ENCODE measurements at places on chromosomes 16 and 17.

DNA sequence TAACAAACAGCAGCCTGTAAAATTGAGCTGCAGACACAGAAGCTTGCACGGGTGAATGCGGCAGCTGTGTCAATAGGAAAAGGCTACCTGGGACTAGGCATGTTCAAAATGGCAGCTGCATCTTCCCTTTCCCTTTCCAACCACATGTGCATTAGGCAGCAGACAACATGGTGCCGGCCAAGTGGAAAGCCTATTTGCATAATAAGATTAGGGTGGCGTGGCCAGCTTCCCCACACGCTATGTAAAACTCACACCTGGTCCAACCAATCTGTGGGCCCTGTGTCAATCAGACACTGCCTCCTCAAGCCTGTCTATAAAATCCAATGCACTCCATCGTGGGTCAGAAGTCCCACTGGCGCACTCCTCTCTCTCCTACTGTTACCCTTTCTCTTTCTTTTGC lies 61.0 kb upstream of the RBBP6 start:
- no peak for DNase-seq

DNA sequence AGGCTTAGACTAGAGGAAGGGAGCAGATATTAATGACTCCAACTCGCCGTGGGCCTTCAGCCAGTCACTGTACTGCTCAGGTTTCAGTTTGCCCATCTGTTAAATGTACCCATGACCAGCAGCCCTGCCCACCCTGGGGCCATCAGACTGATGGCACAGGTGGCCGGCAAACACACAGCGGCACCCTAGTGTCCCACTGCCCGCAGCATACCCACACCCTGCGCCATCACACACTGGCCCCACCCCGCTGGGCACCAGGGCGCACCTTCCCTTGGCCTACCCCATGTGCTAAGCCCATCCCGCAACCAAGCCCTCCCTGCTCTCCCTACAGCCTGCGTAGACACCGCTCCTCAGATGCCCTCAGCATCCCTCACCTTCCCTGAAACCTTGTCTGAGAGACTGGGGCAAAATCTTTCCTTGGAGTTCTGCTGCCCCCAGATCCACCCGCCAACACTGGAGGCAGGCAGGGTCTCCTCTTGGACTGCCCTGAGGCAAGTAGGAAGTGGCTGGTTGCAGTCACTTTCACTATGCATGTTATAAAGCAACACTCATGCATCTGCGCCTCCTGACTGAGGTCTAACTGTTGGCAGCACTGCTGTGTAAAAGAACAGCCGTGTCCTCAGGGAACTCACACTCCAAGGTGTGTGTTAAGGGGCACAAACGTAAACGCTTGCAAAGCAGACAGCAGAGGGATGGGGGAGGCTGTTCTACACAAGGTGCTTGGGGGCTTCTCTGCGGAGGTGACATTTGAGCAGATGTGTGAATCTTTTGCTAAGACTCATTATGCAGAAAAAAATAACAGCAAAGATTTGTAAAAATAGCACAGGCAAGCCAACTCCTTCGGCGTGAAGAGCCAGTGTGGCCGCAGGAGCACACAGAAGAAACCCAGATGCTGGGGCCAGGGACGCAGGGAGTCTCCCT lies 6.7 kb upstream of the BCAR1 start:
- no peak for DNase-seq

DNA sequence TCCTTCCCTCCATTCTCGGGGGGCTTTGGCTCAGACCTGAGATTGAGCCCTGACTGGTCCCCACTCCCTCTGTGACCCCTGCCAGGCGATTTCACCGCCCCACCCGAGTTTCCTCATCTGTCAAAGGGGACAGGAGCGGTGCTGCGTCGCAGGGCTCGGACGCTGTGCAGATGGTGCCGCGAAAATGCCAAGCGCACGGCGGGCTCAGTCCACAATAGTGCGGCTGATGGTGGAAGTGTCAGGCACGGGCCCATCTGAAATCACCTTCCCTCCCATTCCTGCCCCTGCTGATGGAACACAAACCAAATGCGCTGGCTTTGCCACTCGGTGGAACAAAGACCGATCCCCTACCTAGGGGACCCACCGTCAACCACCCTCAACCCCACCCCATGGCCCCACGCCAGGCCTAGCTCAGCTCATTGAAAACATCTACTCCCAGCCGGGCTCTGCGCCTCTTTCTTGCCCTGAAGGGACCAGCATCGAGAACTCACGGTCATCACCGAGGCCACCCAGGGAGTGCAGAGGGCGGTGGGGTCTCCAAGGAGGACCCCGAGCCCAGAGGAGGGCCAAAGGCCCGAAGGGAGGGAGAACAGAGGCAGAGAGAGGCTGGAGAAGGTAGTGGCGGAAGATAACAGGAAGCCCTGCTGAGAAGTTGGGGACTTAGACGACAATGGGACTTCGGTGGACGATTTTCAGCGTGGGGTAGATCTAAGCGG lies 1.4 kb downstream of the CARHSP1 start:
- DNase-seq, result no peak

DNA sequence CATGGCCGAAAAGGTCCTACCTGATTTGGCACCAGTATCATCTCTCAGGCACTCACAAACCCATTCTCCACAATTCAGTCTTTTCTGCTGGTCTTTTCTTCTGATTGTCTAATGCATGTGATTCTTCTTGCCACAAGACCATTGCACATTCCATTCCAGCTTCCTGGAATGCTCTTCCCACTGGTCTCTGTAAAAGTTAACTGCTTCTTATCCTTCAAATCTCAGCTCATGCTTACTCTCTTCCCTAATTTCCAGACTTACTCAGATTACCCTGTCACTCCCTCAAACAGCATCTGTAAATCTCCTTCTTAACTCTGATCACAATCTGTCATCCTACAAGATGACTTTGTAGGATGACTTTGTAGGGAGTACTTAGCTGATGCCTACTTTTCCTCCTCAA lies 320.2 kb downstream of the MAP2K6 start:
- no peak for DNase-seq

DNA sequence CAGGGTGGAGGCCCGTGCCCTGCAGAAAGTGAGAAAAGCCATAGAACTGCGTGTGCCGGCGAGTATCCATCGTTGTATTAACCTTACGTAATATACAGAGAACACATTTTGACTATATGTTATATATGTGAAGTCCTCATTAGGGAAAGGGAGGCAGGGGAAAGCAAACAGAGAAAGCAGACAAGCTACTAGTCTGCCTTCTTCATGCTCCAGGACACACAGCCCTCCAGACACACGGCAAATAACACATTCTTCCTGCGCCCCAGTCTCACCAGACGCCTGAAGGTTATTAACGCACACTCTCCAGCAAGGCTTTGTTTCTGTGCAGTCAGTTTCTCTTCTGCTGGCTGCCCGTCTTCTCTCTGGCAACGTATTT lies 28.8 kb downstream of the PRDM7 start:
- no peak for DNase-seq

DNA sequence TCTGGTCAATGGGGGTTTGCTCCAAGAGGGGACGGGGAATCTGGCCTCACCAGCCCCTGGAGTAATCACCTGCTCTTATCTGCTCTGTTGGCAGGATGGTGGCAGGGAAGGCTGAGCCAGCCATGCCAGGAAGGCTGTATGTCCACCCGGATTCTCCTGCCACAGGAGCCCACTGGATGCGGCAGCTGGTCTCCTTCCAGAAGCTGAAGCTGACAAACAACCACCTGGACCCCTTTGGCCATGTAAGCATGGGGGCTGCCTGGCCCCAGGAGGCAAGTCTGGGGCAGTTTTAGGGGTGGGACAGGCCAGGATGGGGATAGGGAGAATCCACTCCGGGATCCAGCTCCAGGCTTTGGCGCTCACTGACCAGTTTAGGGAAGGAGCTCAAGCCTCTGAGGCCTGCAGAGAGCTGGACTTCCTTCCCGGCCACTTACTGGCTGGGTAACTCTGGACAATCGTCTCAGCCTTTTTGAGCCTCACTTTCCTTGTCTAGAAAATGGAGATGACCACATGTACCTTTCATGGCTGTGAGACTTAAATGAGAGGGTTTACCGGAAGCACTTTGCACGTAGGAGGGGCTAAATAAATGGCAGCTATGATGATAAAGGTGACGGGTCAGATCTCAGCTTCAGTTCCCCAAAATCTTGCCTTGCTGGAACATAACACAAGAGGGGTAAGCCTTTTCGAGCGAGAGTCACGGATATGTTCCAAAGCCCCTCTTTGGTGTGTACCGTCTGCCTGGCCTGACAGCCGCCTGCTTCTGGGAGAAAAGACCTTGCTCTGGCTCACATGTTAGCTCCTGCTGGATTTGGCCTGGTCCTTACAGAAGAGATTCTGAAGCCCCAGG lies 15.4 kb downstream of the TBX4 start:
- DNase-seq, result no peak

- no peak for DNase-seq
These were observed 144.8 kb downstream of the GSG1L start for GRCh38 chr16:27918755-27919154.

DNA sequence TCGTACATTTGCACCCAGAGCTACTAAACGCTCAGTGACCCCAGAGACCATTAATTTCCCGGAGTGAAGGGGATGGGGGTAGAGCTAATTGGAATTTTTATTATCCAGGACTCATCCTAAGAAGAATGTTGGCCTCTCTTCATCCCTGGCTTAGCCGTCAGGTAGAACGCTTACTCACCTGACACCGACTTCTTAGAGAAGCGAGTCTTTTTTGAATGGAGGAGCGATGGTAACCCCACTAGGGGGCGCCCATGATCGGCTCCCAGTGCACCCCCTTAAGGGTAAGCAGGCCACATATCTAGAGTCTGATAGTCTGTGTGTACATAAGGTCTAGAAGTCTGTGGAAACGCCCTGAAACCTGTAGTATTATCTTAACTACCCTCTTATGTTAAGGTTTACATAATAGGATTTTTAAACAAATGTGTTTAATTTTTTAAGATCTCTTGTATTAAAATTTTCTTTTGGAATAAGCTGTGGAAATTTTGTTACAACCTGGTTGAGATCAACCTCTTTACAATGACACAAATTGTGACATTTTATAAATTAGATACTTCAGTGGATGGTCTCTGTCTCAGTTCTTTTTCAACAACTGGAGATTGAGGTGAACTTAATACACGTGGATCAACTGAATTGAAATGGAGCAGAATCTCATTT lies 229.8 kb downstream of the CPPED1 start:
- peak; percentile 27 for DNase-seq

- no peak for DNase-seq
These were observed 19.1 kb downstream of the WWOX start for GRCh38 chr16:78118469-78119025.
